ENCODE measurements at places on chromosomes 1 and 21. TPM values are rescaled to one million over a fixed set of nuclear protein-coding genes. Genes with fewer than 3 reads are reported as not detected.

The CELSR2 gene
- total RNA-seq, result 22.4 TPM

The CCDC30 gene
- total RNA-seq, result 1.8 TPM

The DISC1 gene
- 13.9 TPM for total RNA-seq

The PPP1R8 gene
- 31.9 TPM for total RNA-seq

The CNTN2 gene
- total RNA-seq, result 2.0 TPM

The TOMM20 gene
- 77.9 TPM for total RNA-seq

The GRIK1 gene
- 0.99 TPM for total RNA-seq

The WNT3A gene
- total RNA-seq, result 0.39 TPM

- no peak for DNase-seq
These were observed 19.2 kb upstream of the EVA1B start for GRCh38 chr1:36342426-36343185.

GRCh38 chr1:46062651-46063319 lies 69.6 kb downstream of the PIK3R3 start:
- no peak for DNase-seq

DNA sequence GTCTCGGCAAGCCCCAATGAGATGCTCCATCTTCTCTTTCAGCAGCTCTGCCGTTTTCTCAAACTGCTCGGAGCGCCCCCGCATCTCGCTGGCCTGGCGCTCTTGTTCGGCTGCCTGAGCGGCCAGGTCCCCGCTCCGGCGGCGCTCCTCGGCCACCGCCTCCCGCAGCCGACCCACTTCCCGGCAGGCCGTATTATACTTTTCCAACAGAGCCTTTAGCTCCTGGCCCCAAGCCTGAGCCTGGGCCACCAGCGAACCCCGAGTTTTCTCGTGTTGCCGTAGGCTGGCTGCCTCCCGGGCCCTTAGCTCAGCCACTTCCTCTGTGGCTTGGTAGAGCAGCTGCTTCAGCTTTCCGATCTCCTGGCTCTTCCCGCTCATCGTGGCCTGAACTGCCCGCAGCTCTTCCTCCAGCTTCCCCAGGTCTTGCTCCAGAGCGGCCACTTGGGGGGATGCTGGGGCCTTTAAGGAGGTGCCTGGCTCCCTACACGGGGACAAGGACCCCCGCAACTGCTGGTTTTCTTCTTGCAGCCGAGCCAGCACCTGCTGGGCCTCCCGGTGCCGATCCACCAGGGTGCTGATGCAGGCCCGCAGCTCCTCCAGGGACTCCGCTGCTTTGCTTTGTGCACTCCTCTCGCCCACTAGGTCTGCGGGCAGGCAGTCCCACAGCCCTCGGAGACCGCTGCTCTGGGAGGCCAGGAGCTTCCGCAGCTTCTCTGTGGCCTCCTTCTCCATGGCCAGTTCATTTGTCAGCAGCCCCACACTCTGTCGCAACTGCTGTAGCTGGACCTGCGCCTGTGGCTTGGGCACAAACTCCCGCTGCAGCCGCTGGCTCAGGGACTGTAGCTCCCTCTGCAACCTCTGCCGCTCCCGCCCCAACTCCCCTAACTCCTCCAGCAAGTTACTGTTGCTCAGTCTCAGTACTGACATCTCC lies 13.4 kb upstream of the PIAS3 start:
- DNase-seq, result no peak

DNA sequence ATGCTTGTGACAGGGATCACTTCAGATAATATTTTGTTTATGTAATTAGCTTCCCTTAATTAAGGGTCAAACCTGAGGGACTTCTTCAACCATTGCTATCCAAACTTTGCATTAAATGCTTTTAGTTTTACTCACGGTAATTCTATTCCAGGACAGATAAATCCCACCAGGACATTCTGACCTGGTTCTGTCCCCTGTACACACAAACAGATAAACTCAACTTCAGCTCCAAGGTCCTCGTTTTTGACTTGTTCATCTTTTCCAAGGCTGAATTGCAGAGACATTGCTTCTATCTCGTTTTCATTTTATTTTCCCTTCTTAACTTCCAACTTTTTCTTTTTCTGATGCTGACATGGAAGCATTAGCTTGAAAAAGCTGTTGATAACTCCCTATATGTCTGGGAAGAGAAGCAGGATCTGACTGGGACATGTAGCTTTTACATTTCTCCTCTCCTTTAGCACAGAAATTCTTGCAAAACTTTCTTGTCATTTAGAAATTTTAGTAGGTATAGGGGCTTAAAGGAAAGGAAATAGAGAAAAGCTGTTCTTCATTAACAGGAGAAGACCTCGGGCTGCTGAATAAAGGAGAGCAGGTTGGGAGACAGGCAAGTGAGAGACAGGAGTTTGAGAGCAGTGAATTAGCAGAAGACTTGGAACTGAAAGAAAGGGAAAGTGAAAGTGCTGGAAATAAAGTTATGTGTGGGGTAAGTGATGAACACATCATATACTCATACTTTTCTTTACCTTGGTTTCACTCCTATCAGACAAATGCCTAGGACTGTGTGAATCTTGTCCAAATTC lies 231.7 kb upstream of the B3GALT2 start:
- DNase-seq, result no peak

GRCh38 chr1:9314111-9314510 lies 21.4 kb downstream of the SPSB1 start:
- DNase-seq, result no peak

DNA sequence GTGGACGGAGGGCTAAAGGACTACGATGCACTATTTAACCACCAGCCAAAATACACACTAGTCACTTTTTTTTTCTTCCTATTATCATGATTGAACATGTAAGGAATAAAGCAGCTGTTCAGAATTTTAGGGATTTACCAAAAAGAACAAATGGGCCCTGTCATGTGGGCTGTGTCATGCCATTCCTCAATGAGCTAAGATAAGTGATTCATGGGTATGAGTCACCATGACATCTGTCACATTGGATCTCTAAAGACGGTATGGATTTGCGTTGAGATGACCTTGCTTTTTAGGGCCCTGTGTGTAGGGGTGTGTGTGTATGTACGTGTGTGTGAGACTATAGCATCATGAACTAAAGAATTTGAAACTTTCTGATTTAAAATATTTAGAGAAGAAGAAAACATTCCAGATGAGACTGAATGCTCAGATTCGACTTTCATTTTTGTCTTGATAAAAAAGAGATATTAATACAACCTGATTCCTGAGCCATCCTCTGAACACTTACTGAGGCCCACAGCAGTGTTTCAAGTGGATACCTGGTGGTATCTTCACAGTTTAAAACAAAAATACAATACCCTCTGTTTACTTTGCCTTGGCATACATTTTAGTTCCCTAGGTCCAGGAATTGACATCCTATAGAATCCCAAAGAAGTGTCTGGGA lies 246.1 kb upstream of the DUSP10 start:
- peak; percentile 29 for DNase-seq

- DNase-seq, result no peak
These were observed 244.4 kb downstream of the NFIA start for GRCh38 chr1:61326713-61327112.

GRCh38 chr1:186550832-186551231 lies 89.9 kb upstream of the PDC start:
- no peak for DNase-seq

DNA sequence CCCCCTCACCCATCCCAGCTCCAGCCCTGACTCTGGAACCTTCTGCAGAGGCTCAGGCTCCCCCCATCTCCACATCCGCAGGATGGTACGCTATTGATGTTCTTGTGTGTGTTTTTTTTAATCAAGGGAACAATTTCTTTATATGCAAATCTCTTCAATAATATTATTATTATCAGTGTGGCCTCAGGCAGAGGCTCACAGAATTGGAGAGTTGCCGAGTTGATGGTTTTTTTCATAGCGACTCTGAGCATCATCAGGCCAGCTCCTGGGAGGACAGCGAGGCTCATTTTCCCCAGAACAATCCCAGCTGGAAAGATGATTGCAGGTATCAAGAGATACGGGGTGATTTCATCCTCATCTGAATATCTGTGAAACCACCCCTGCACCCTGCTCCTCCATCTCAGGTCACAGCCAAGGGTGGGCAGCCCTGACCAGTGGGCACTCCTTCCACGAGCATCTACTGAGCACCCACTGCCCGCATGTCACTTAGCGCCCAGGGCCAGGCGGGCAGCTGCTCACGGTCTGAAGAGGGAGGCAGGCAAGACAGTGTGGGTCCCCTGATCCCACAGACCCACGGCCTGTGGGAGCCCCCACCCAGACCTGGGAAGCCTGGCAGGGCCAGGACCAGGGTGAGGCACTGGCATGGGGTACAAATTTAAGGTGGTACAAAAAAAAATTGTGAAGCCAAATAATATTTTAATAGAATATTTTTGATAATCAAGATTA lies 245.6 kb upstream of the VAMP3 start:
- DNase-seq, result no peak

- DNase-seq, result peak; percentile 78
These were observed 24.0 kb downstream of the ABCA4 start for GRCh38 chr1:94096797-94097549.

DNA sequence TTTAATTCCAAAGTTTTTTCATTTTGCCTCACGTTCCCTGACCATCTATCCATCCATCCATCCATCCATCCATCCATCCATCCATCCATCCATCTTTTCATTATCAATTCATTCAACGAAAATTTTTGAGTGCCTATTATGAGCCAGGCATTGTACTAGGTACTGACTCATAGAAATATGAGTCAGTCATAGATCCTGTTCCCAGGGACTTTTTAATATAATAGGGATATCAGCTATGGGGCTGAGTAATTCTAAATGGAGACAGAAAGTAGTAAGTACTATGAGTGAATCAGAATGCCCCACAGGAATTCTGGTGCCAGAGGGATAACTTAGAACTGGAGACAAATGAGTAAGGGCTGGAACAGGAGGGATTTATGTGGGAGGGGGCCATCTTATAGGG lies 49.8 kb upstream of the GNG12 start:
- DNase-seq, result no peak

- DNase-seq, result no peak
These were observed 753 bp downstream of the C1orf210 start for GRCh38 chr1:43284546-43285110.

- no peak for DNase-seq
These were observed 21.4 kb downstream of the COL6A1 start for GRCh38 chr21:46002841-46003574.

DNA sequence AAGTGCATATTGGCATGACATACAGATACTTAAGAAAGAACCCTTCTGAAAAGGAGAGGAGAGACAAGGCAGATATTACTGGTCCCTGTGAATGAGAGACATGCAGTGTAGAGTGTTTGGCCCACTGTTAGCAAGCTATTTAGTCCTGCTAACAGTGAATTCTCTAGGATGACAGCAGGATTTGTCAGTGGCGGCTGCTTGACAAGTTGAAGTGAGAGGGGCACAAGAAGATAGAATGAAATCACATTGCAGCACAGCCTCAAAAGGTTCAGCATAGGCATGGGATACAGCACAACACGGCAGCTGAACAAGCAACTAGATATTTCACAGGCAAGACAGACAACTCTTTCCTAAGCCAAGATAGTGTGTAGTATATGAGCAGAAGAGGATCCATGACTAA lies 407.9 kb downstream of the PLA2G4A start:
- DNase-seq, result no peak

Data from skin of body (tissue), 3 donors.